ENCODE measurements at places on chromosomes 12 and 14.

DNA sequence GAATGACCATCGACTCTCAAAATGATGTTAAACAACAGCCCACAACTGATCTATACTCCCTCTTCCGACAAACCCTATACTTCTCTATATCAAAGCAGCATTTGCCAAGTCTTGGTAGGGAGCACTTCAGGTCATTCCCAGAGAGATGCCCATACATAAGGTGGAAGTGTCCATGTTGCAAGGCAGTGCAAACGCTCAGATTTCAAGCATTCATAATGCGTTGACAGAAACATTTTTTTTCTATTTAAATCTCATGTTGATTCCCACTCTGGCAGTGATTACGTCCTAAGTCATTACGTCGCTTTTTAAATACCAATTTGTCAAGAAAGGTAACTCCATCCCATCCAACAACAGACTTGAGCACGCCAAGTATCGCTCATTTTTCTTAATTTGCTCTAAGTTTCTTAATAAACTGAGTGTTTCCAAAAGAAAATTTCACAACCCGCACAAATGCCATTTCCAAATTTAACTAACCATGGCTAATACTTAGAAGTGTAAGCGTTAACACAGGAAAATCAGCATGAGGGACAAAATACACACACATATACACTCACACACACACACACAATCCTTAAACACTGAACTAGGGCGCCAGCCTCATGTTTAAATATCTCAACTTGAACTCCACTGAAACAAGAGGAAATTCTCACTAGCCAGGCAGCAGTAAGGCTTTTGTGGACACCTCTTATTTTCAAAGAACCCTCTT lies 1.1 kb downstream of the GXYLT1 start:
- peak; percentile 26 for DNase-seq

- DNase-seq: no peak
These were observed 328.2 kb downstream of the RPL10L start for GRCh38 chr14:46323404-46323762.

DNA sequence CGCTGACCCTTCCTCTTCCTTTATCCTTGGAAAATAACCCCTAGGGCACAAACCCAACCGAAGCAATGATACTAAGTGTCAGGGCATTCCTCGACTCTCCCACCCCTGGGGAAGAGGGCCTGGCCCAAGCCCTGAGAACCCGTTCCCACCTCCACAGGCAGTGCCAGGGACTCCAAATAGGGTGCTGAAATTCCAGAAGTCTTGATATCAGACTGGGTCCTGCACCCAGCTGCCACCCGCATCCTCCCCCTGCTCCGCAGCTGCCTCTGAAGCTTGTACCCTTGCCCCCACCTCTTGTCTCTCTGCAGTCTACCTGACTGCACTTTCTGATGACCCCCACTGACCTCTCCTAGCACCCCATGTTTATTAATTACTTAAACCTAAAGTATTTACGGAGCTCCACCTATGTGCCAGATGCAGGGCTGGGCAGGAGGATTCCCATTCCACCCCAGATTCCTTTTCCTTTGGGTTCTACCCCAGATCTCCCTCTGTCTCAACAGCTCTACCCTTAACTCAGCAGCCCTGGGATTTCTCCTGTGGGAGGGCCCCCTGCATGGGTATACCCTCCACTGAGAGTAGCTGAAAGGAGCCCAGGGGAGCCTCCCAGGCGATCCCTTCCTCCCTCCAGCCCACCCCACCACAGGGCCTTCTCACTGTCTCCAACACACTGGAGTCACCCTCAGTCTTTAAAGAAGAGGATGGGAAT lies 4.1 kb upstream of the KRT18 start:
- no peak for DNase-seq

- DNase-seq: no peak
These were observed 120.3 kb upstream of the VASH1 start for GRCh38 chr14:76640923-76641395.

DNA sequence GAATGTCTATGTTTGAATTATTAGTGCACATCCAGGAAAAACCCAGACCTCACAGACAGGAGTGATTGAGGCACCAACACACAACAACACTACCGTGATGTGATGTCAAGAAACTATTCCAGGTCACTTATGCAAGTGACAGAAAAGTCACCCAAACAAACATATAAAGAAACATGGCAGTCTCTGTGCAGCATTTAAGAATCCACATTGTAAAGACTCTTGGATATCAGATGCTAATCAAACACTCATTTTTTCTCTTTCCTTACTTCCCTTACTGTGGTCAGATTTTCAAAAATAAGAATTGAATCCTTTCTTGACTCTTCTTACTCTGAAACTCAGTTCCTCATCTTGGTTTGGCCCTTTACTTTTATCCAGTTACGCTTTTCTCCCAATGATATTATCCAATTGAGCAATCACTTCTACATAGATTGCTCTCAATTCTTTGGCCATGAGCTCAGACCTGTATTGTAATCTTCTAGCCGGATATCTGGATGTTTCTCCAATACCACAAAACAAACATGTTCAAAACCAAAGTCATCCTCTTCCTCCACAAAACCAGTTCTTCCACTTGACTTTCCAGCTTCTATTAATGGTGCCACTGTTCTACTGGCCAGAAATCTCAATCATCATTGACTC lies 115.4 kb downstream of the DUSP6 start:
- no peak for DNase-seq
